ENCODE measurements at places on chromosomes 11 and 22. TPM values are rescaled to one million over a fixed set of nuclear protein-coding genes. Genes with fewer than 3 reads are reported as not detected.

- no peak for DNase-seq
Measured at GRCh38 chr11:123392844-123393243, 37.2 kb upstream of the GRAMD1B start.

GRCh38 chr11:34501949-34502348, 11.6 kb downstream of the ELF5 start:
- DNase-seq = no peak

GRCh38 chr22:27193636-27194035, 536.2 kb downstream of the MIAT start:
- no peak for DNase-seq

GRCh38 chr11:131902421-131902820, 532.0 kb downstream of the NTM start:
- DNase-seq = no peak

DNA sequence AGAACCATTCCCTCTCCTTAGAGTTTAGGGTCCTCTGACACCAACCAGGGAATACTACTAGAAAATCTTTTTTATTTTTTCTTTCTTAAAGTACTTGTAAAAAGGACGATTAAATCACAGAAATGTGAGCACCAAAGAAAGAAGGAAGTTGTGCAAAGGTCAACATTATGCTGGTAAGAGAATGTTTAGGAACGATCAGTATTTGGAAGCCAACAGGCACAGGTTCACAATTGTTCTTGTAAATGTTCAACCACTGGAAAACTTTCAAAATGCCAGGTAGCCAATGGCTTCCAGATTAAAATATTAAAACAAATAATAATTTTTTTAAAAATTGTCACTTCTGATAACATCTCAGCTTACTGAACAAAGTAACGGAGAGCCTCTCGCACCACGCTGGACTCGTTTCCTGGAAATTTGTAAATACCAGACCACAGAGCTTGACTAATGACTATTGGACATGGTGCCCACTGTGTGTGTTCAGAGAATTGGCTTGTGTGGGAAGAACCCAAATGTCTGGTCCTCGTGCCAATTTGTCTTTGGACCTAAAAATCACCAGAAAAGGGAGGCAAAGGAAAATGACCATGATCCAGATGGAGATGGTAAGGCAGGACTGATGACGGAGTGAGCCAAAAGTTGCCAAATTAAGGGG, 20.8 kb downstream of the COMMD9 start:
- DNase-seq = no peak

GRCh38 chr11:68330700-68331337, 18.4 kb downstream of the LRP5 start:
- DNase-seq = no peak

The LGALS12 gene
- not detected for total RNA-seq

The ZBTB44 gene
- 24.4 TPM for total RNA-seq

The MAPK8IP2 gene
- not detected for total RNA-seq

The SNU13 gene
- 111 TPM for total RNA-seq
